ENCODE measurements at places on chromosomes 3 and 15.

DNA sequence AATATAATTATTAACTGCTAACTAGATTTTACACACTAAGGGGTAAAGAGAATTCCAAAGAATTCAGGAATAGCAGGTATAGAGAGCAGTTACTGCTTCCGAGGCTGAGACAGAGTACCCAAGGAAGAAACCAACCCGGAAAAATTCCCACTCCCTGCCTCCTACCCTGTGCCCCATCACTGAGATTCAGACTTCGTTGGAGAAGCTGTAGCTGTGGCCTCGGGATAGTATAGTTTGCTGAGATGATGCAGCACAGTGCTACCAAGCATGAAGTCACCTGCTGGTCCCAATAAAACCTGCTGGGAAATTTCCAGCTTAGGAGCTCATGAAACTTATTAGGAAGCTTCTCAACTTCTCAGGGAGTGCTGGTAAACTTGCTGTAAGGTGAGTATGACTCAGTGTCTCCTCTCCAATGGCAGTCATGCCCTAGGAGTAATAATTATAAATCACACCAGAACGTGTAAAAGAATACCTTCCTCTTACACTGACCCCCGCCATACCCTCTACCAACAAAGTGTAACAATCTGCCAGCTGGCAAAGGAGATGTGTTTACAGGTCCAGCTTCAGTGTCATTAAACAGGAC, 215.2 kb upstream of the ROBO2 start:
- DNase-seq, result no peak

- DNase-seq, result no peak
Observed at GRCh38 chr3:197468167-197468566, 87.6 kb downstream of the BDH1 start.

- DNase-seq, result no peak
Observed at GRCh38 chr3:133882986-133883586, 12.6 kb downstream of the RAB6B start.

GRCh38 chr15:44661576-44661975, 1.9 kb downstream of the SPG11 start:
- no peak for DNase-seq

DNA sequence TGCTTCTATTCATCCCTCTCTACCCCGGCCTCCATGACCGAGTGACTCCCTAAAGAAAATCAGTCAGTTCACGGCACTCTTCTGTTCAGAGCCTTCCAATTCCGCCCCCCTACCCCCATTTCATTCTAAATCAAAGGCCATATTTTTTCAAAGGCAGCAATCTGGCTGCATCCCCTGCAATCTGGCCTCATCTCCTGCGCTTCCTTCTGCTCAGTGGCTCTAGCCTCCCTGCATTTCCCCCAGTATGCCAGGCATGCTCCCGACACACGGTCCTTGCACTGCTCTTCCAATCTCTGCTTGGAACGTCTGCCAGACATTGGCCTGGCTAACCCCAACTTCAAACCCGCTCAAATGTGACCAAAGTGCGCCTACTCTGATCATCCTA, 67.7 kb downstream of the EXOG start:
- DNase-seq, result no peak

All from CD4-positive, alpha-beta T cell (primary cell).